ENCODE measurements at places on chromosomes 6 and 20.
A peak's percentile ranks its signal among the peaks of the same experiment; 100 is the strongest.

- DNase-seq = no peak
These were observed 601.5 kb upstream of the NRSN1 start for GRCh38 chr6:23524548-23524947.

DNA sequence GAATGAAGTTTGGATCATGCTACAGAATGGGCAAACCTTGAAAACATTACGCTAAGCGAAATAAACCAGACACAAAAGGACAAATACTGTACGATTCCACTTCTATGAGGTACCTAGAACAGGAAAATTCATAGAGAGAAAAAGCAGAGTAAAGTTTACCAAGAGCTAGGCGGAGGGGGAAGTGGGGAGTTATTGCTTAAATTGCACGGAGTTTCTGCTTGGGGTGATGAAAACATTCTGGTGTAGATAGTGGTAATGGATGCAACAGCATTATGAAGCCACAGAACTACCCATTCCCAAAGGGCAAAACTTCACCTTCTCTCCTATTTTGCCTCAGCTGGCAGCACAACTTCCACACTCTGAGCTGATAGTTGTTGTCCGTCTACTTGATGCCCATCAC lies 6.4 kb upstream of the PDYN start:
- DNase-seq = no peak

GRCh38 chr6:118886641-118887040 lies 7.3 kb upstream of the ASF1A start:
- DNase-seq = no peak

GRCh38 chr20:6767126-6767535 lies 355 bp upstream of the BMP2 start:
- DNase-seq = no peak

GRCh38 chr6:127938701-127939100 lies 37.8 kb upstream of the THEMIS start:
- DNase-seq = no peak

DNA sequence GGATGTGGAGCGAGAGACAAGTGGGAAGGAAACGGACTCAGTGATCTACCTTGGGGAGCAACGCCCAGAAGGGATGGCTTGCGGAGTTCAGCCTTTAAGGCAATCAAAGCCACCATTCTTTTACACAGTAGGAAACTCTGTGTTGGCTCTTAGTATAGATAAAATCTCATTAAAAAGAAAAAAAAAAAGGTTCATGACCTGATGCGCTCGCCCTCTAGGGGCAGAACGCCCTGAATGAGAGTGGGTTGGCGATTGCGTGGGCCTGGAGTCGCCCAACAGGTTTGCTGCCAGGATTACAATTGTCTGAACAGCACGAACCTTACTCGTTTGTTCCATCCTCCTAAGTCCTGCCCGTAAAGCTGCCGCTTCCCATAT lies 1.2 kb downstream of the TPD52L1 start:
- DNase-seq = no peak

GRCh38 chr20:3404402-3404801 lies 3.1 kb downstream of the DNAAF9 start:
- no peak for DNase-seq

DNA sequence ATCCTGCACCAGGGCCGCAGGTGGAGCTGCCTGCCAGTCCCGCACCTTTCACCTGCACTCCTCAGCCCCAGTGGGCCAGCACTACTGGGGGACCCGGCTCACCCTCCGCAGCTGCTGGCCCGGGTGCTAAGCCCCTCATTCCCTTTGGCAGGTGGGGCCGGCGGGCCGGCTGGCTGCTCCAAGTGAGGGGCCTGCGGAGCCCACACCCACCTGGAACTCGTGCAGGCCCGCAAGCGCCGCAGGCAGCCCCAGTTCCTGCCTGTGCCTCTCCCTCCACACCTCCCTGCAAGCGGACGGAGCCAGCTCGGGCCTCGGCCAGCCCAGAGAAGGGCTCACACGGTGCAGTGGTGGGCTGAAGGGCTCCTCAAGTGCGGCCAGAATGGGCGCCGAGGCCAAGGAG lies 199.0 kb upstream of the HS3ST5 start:
- DNase-seq = no peak

DNA sequence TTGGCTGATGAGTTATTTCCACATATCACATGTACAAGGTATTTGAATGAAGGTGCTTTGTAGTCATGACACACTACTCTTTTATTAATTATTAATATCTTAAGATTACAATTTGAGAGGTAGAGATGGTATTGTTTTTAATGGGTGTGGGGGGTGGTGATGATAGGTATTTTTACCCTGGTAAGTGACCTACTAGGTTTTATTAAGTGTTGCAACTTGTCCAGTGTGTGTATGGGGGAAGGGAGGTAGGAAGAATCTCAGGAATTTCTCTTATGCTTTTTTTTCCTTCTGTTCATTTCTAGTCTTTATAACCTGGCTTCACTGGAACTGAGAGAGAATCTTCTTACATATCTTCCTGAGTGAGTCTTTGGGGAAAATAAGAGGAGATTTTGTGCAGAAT lies 101.4 kb downstream of the LRRC1 start:
- DNase-seq = no peak

DNA sequence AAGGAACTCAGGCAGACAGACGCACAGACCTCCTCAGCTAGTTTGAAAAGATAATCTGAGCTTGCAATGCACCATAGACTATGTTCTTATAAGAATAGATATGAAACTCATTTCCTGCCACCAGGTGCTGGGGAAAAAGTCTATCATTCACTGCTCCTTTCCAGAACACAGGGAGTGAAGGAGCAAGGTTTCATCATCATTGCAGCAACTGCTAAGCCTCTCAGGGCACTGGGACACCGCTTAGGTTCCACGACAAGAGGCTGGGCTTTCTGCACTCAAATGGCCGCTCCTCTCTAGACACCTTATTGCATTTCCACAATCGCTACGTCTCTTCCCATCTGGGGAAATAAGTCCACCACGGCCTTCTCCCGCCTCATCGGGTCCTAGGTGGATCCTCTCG lies 418.5 kb upstream of the JARID2 start:
- no peak for DNase-seq

DNA sequence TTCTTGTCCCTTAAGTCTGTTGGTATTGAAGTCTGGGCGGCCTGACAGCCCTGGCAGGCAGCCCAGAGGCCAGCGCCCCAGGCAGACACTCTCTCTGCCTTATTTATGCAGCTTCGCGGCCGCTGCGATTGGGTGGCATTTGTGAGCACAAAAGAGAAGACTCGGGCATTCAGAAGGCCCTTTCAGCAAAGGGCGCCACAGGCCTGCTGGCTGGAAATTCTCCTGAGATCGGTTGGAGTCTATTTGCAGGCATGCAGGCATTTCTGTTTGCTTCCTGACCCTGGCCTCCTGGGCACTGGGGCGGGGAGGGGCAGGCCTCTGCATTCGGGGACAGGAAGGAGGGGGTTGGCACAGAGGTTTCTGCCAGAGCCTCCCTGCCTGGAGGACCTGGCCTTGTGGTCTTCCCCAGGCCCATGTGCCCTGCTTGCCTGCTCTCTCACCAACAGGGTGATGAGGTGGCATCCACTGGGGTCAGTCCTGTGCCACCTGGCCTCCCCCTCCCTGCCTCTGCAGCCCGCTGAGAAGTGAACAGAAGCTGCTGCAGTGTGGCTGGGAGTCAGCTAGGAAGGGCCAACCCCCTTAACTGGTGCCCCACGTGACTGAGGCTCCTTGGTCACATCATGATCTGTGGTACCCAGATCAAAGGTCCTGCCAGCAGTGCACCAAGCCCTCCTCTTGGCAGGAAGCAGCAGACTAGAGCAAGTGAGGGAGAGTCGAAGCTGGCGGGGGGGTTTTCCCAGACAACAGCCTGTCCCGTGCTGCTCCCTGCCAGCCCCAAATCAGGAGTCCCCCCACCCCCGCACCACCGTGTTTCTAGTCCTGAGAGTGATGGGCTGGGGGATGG lies 16.6 kb upstream of the CCDC167 start:
- peak; percentile 68 for DNase-seq

- DNase-seq = no peak
These were observed 12.7 kb downstream of the LRRN4 start for GRCh38 chr20:6040958-6041807.

DNA sequence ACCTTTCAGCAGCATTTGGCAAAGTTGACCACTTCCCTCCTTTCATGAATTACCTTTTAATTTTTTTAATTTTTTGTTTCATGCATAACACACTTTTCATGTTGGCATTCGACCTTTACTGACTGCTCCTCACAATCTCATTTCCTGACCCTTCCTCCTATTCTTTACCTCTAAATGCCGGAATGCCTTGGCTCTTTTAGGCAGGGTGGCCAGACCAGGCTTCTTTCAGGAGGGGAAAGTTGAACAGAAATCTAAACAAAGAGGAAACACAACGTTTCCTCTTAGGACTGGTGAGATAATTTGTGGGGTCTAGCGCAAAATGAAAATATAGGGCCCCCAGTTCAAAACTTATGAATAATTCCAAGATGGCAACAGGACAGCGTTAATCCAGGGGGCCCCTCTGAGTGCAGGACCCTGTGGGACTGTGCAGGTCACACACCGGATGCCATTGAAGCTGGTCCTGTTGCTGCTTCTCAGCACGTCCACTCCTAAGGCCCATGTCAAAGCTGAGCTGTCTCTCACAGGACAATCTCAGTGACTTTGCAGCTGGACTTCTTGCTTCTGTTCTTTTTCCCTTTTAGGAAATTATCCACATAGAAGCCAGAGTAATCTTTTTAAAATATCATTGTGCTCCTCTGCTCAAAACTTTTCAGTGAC lies 313.8 kb downstream of the HDGFL1 start:
- DNase-seq = no peak

GRCh38 chr20:32495217-32495565 lies 89.9 kb downstream of the NOL4L start:
- no peak for DNase-seq

- no peak for DNase-seq
These were observed 17.8 kb downstream of the ACTR5 start for GRCh38 chr20:38766071-38766470.

- no peak for DNase-seq
These were observed 80.4 kb upstream of the RIPOR2 start for GRCh38 chr6:25016014-25016720.

DNA sequence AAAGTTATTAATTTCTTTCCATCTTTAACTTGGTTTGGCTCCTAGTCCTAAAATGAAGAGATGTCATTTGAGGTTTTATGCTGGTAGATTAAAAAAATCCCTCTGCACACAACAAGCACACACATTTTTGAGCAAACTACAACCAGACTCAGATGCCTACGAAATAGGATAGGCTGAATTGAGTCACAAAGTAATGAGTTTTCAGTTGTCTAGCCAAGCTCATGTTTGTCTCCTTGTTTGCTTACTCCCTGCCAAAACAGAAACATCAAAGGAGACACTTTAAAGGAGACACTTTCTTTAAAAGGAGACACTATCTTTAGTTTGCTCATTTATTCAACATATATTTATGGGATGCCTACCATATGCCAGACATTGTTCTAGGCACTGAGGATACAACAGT lies 56.2 kb downstream of the TPBG start:
- no peak for DNase-seq

- DNase-seq = no peak
These were observed 25.0 kb downstream of the SH3BGRL2 start for GRCh38 chr6:79656134-79656533.

GRCh38 chr20:25733903-25734302 lies 37.2 kb upstream of the ZNF337 start:
- DNase-seq = no peak

DNA sequence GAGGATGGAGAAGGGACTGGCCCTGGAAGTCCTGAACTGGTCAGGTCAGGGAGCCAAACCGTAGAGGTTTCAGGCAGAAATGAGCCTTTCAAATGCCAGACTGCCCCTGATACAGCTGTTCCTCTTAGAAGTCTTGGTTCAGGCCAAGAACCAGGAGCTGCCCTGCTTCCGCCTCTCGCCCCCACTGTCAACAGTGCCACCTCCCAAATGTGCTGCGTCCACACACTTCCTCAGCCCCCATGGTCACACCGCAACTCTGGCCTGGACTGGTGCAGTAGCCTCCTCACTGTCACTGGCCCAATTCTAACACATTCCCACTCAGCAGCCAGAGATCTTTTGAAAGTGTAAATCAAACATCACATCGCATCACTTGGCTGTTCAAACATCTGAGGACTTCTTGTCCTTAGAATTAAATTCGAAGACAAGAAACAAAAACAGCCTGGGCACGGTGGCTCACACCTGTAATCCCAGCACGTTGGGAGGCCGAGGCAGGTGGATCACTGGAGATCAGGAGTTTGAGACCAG lies 69.7 kb downstream of the STK35 start:
- DNase-seq = no peak

DNA sequence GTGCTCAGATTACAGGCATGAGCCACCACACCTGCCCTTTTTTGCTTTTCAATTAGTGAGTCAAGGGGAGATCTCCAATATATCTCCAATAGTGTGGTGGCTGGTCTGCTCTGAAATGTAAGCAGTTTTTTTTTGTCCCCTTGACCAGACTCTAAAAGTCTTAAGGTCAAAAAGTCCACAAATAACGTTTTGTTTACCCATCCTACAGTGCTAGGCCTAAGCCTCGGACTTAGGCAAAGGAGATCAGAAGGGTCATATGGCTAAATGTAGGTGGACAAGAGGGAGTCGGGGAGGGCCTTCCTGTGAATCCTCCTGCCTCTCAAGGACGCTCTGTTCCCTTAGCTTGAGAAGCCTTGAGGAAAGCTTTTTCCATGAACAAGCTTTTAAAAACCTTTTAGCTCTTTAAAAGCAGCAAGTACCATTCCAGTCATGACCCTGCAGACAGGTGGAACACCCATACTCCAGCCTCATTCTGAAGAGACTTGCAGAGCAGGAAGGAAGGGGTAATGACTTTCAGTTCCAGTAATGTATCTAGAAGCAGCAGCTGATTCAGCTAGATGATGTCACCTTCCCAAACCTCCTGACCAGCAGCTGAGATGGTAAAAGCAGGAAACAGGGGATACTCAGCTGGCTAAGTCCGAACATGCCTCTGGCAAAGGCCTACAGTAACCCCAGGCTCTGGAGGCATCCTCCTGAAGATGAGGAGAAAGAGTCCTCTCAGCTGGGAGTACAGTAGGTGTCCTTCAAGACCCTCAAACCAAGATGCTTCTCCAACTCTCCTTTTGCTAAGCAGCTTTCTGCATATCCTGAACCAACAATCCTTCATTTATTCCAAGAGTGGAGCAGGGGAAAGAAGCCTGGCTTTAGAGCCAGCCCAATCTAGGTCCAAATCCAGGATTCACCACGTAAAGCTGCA lies 23.6 kb downstream of the BCL2L1 start:
- DNase-seq = no peak

GRCh38 chr20:37194621-37195417 lies 15.5 kb upstream of the MROH8 start:
- no peak for DNase-seq
